ENCODE measurements at places on chromosomes 1 and 21.

DNA sequence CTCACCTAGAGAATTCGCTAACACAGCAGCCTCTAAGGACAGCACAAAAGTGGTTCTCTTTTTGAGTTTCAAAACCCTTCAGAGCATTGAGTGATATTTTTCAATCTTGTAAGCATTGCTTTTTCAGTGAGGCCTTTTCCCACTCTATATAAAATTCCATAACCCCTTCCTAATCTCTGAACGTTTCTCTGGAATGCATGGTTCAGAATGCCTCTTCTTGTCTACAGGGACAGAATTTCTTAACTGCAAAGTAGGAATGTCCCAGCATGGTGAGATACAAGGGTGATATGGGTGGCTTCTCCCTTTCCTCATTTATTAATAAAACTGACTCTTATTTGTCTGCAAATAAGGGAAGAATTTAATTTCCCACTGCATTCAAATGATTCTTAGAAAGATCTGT, 377.9 kb downstream of the LTN1 start:
- no peak for DNase-seq

GRCh38 chr1:239125027-239125426, 261.3 kb upstream of the CHRM3 start:
- no peak for DNase-seq

- DNase-seq: no peak
Observed at GRCh38 chr1:90970208-90970607, 51.6 kb downstream of the ZNF644 start.

DNA sequence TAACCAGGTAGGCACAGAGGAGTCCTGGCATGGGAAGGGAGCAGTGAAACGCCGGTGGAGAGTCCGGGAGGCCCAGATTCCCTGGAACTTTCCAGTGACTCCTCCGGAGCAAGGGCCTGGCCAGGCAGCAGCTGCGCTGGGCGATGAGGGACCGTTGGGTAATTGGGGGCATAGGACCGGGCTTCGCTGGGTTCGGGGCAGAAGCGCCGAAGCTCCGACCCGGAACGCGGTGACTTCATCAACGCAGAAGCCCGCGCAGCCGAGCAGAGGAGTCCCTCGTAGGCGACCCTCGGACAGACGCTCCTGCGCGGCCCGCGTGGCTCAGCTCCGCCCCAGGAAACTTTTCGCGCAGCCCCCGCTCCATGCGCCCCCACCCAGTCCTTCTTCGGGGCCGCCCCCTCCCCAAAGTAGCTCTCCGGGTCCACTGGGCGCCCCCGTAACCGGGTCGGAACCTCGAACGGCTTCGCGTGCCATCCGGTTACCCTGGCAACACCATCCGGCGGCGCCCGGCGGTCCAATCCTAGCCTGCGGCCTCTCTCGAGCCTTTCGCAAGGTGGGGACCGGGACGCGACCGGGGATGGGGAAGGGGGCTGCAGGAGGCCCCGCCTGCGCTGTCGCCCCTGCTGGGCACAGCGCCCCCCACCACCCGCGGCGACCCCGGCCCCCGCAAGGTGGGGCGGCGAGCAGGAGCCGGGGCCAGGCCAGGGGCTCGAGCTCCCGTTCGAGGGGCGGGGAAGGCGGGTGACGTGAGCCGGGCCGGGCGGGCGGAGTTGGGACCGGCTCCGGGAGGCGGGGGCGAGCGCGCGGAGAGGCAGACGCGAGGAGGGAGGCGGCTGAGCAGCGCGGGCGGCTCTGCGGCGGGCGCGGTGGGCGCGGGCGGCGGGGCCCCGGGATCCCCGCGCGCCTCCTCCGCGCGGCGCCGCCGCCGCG, at the start of gene AJAP1:
Gene AJAP1, plus strand, starts transcription at position 814 of the 930 bp plus-strand sequence. CDS start 817 bp downstream, outside the sequence.
- DNase-seq: no peak

- no peak for DNase-seq
Observed at GRCh38 chr1:46421739-46422138, 27.6 kb downstream of the FAAH start.

- no peak for DNase-seq
Observed at GRCh38 chr21:42574234-42575027, 60.8 kb downstream of the SLC37A1 start.

DNA sequence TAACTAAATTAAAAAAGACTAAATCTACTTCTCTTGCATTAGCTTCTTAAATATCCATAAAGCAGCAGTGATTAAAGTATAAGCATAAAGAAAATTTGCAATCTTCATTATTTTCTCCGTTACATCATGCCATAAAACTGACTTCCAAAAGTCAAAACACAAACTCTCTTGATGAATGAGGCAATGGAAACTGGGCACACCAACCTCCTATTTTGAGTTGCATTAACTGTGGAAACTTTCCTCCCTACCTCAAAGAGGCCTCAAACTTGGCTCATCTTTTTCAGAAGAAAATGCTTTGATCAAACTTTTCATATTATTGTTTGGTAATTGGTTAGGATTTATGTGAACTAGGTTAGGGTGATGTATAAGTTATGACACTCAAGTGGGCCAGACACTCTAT, 4.1 kb upstream of the BTG3 start:
- no peak for DNase-seq

- no peak for DNase-seq
Observed at GRCh38 chr1:167922611-167923074, 8.7 kb upstream of the ADCY10 start.

- no peak for DNase-seq
Observed at GRCh38 chr1:164801246-164801731, 242.3 kb downstream of the PBX1 start.

- no peak for DNase-seq
Observed at GRCh38 chr1:13759072-13759471, 59.1 kb downstream of the PRDM2 start.

DNA sequence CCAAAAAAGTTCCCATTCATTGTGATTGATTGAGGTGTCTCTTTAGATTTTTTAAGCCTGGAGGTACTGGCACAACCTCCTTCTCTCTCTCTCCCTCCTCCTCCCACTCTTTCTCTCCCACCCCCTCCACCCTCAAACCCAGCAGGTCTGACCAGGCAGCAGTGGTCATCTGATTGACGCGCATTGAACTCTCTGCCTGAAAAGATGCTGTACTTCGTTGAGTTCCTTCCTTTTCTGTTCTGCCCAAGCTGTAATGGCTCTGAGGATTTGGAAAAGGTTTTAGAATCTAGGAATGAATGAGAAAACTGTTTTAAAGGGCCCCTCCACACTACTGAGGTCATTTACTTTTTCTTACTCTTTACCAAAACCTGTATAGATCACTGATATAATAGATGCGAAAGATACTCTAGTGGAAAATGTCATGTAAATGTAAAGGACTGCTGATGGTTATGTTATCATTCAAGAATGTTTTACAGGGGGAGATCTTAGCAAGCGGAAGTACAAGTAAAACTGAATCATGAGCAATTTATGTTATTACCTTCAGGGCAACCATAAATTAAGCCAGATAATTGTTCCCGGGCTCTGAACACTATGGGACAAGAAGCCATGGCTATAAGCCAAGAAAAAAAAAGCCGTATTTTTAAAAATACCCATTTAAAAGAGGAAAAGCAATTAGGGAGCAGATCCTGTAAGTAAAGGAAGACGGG, 25.2 kb upstream of the DYRK1A start:
- DNase-seq: no peak

DNA sequence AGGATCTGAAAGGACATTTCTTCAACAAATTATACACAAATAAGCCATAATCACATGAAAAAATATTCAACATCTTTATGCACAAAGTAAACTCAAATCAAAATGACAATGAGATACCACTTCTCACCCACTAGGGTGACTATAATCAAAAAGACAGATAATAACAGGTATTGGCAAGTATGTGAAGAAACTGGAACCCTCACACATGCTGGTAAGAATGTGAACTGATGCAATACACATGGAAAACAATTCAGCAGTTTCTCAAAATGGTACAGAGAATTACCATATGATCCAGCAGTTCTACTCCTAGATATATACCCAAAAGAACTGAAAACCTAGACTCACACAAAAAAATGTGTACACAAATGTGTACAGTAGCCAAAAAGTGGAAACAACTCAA, 62.5 kb downstream of the CHD5 start:
- no peak for DNase-seq

DNA sequence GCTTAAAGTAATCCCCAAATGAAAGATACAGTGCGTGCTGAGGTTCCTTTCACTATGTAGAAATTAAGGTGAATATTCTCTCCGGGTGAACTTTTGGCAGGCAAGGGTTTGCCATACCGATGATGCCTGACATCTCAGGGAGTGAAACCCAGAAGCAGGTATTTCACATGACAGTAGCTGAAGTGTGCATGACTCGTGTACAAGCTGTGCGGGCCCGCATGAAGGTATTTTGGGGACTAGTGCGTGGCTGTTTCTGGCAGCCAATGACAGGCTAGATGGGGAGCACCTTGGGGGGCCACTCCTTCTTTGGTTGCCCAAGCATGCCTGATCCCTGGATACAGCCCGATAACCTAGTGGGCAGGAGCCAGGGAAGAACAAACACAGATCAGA, 569.0 kb downstream of the SMYD3 start:
- no peak for DNase-seq

DNA sequence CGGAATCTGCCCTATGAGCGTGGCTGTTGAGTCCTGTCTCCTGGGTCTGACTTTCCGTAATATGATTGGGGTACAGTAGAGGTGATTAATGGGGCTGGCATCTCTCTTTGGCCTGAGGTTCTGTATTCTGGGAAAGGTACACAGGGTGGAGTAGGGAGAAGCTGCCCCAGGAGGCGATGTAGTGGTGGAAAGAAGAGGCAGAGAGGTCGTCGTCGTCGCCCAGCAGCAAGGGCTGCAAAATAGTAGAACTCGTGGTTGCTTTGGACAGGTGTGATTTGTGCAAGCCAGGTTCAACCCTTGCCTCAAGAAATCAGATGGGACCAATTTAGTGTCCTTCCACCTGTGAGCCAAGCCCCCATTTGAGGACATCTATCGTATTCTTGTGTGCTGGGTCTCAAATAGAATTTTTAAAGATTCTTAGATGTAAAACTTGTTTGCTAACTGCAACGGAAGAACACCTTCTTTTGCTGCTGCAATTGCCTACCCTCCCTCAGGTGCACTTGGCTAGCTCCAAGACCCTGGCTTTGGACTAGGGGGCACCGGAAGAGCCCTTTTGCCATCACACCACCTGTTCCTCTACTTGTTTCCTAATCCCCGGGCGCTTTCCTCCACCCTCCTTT, 1.3 kb upstream of the HMGN2 start:
- no peak for DNase-seq

- DNase-seq: no peak
Observed at GRCh38 chr21:45202889-45203288, 84.8 kb downstream of the POFUT2 start.

DNA sequence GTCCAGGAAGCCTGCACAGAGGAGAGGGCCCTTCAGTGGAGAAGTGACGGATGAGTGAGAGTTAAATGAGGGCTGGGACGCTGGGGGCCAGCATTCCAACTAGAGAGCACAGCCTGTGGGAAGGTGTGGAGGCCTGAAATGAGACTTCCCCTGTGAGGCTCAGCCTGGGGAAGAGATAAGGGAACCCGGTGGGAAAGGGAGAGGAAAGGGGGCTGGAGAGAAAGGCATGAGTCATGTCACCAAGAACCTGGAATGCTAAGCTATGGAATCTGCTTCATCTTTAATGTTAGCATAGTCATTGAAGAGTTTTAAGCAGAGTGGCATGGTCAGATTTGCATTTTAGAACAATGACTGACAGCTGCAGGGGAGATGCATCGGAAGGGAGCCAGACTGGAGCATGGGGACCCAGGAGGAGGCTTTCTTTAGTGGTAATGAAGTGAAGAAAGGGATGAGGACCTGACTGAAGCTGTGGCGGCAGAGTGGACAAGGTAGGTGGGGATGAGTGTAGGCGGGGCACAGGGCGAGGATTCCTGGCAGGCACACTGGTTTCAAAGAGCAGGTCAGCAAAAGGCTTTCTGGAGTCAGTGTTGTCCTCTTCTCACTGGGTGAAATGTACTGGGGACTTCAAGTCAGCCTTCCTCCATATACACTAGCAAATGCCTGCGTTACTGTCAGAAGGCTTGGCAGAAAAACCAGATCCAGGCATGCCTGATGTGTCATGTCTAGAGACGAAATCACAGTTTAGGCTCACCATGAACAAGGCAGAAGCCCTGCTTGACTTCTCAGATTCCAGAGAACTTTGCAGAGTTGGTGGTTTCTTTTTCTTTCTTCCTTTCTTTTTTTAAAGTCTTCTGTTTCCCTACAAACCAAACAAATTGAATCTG, 8.0 kb downstream of the RGL1 start:
- DNase-seq: no peak

DNA sequence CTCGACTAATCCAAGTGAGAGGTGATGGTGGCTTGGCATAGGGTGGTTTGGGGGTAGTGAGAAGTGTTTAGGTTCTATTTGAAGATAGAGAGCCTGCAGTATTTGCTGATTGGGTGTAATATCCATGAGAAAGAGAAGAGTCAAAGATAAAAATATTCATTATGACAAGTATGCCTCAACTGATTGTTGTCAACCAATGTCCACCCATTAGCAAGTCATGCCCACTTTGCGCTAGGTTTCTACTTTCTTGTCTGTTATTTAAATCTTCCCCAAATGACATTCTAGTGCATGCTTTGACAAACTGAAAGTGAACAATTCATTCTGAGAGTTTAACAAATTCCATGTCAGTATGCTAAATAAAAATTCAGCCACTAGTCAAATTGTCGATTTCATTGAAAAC, 3.8 kb upstream of the XCL1 start:
- DNase-seq: no peak

- no peak for DNase-seq
Observed at GRCh38 chr1:181110013-181110412, 21.5 kb downstream of the IER5 start.

- DNase-seq: no peak
Observed at GRCh38 chr1:172582889-172583288, 49.9 kb downstream of the SUCO start.

DNA sequence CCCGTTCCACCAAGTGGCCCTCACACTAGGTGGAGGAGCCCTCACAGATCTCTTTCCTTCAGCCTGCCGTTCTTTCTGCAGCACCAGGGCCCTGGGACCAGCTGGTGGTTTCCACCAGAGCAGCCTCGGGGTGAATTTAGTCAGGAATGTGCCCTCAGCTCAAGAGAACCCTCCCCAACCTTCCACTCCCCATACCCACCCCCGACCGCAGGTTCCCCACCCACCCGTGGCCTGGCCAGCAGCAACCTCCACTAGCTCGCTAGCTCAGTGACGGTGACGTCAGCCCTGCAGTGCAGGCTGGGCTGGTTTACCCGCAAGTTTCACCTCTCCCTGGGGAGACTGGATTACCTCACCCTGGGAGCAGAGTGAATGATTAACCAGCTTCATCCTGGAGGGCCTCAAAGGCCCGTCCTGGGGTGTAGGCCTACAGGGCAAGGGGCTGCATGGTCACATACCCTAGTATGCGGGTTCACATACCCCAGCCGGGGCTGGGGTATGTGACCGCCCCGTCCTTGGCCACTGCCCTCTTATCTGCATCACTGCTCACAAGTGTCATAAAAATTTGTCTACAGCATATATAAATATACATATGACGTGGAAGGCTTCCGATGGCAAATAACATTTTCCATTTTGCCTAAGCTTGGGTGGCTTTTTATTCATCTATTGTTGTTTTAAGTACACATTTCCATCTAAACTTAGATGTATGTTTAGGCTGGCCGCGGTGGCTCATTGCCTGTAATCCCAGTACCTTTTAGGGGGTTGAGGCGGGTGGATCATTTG, 24.5 kb downstream of the ELF3 start:
- no peak for DNase-seq
